ENCODE measurements at places on chromosomes 13 and 19.

DNA sequence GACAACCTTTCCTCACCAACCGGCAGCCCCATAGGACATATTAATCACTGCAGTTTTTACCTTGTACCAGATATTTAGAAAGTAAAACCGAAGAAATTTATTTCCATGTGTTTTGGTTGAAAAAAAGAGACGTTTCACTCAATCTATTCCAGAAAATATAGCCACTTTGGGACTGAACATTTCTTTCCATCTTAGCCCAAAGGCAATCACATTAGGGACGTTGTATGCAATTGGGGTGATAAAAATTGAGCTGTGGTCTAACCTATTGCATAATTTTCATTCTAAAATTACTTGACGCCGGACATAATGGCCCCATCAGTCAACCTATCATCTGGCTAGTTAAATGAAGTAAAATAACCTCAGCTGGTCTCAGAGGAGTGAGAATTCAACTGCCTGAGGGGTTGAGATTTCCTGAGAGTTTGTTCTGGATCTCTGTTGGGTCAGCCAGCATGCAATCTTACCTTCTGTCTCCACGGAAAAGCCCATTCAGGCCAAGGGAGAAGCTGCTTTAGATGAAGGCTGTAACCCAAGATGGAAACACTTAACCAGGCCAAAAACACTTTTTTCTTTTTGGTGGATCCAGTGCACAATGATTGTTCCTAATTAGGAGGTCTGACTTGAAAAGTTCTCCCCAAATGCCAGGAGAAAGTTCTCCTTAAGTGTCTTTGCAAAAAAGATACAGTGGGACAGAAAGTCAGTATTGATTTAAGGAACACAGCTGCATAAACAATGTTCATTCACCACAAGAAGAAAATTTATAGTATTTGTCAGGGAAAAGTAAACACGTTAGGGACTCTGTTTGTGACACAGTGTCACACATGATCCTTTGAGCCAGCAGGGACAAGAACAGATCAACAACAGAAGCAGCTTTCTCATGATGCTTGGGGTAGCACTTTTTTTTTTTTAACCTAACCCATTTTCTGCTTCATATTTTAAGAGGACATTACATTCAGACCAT lies 34.1 kb downstream of the DLEU7 start:
- no peak for DNase-seq

GRCh38 chr19:14361824-14362223 lies 19.4 kb upstream of the ADGRE5 start:
- no peak for DNase-seq

DNA sequence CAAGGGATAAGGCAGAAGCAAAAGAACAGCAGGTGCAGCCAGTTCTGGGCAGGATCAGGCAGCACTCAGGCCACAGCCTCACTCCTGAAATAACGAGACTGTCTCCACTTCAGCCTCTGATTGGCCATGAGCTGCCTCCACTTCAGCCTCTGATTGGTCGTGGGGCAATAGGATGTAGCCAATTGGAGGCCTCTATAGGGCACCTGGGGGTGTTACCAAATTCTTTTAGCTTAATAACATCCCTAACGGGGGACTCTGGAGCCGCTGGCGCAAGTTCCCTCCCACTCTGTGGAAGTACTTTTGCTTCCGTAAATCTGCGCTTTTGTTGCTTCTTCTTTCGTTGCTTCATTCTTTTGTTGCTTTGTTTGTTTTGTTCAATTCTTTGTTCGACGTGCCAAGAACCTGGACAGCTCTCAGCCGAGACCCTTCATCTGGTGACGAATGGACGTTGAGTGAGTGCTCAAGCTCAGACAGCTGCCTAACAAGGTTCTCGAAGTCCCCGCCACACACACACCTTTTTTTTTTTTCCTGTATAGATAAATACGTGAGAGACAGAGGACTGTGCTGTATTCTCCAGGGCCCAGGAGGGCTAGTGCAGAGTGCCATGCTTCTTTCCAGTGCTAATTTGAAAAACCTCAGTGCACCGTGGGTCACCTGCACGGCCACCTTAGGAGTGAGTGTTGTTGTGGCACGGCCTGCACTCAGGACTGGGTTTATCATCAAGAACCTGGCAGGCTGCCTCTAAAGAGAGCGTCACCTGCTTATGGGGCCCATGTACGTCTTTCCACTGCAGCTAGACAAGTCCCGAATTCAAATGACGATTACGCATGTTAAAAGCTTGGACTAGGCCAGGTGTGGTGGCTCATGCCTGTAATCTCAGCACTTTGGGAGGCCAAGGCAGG lies 32.0 kb upstream of the TUBGCP3 start:
- DNase-seq = no peak

DNA sequence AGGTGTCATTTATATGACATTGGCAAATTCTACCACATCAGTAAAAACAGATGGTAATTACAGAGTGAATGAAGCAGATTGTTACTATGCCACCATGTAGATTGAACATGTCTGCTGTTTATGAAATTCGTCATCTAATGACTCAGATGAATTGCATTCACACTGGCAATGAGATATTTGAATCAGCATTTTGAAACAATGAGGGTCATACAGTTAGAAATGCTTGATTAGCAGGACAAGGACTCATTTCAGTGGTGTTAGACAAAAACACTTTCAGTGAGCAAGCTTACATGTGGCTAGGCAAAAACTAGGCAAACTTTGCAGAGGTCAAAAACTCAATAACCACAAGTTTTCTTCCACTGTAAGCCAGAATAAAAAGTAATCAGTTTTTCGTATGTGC lies 1165.0 kb downstream of the SLITRK1 start:
- DNase-seq = no peak

DNA sequence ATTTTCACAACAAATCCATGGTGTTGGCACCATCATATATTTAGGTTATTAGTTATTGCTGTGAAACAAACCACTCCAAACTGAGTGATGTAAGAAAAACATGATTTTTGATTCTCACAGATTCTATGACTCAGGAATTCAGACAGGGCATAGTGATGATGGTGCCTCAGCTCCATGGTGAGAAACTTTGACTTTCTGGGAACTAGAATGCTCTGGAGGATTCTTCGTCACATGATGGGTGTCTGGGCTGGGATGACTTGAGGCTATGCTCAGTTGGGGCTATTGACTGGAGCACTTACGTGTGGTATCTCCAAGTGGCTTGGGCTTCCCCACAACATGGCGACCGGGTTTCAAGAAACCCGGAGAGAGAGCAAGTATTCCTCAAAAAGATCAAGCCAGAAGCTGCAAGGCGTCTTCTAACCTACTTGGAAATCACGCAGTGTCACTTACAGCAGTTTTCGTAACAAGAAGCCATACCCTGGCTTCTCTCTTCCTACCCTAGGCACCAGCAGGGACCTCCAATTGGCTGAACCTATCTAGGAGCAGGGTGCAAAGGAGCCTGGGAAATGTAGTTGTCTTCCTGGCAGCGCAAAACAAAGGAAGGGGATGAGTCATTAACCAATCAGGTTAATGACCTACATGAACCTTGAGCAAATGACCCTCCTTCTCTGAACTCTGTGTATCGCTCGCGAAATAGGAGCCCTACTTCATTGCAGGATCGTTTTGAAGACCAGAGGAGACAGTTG lies 22.4 kb downstream of the VAV1 start:
- no peak for DNase-seq
